ENCODE measurements at places on chromosomes 2 and 18. TPM values are rescaled to one million over a fixed set of nuclear protein-coding genes. Genes with fewer than 3 reads are reported as not detected.

The CRYGD gene
- total RNA-seq = not detected

The ABCB11 gene
- total RNA-seq = not detected

The LHCGR gene
- total RNA-seq = not detected

The TEKT4 gene
- total RNA-seq = not detected

The INHA gene
- 0.48 TPM for total RNA-seq

The SCYGR2 gene
- not detected for total RNA-seq

The PCBP1 gene
- total RNA-seq = 42.6 TPM

The MAP3K19 gene
- total RNA-seq = not detected

The IL1RL1 gene
- total RNA-seq = 11.6 TPM

The IL36G gene
- total RNA-seq = 41.4 TPM

The IL18RAP gene
- total RNA-seq = 0.48 TPM

The FTCDNL1 gene
- 0.21 TPM for total RNA-seq

The MDH1B gene
- total RNA-seq = 0.48 TPM

The EGR4 gene
- not detected for total RNA-seq

The ANKRD36C gene
- 13.7 TPM for total RNA-seq

All from tracheal epithelial cell (primary cell).